Activated CD4-positive, alpha-beta T cell treated with anti-CD3 and anti-CD28 coated beads, Interleukin-2, Interleukin-6, amounts not matched to agents 100 ng/mL and 50 ng/mL, durations not matched to agents 16 hours and 8 hours (primary cell): ENCODE measurements at places on chromosomes 2 and 18.

DNA sequence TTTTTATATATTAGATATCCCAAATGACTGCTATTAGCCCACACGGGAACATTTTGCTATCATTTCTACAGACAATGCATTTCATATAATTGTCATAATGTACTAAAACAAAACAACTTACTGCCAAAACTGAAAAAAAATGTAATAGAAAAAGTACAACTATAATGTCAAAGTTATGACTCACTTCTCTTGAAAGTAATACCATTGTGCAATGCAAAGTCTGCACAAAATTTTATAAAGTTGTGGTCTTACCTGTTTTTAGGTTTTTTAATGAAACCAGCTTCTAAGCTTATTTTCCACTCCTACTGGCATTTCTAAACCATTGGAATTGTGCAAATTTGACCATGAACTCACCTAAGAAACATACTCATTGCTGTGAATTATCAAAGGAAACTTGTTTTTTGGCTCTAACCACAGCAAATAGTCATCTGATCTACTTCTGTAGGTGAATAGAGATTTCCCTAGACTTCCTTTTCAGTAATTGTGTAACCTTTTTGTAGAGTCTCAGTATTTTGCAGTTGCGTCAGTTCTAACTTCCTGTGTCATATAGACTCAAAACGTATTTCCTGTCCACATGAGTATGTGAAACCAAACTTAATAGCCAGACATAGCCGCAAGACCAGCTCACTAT, 31.9 kb upstream of the TFPI start:
- peak; percentile 68 for DNase-seq

DNA sequence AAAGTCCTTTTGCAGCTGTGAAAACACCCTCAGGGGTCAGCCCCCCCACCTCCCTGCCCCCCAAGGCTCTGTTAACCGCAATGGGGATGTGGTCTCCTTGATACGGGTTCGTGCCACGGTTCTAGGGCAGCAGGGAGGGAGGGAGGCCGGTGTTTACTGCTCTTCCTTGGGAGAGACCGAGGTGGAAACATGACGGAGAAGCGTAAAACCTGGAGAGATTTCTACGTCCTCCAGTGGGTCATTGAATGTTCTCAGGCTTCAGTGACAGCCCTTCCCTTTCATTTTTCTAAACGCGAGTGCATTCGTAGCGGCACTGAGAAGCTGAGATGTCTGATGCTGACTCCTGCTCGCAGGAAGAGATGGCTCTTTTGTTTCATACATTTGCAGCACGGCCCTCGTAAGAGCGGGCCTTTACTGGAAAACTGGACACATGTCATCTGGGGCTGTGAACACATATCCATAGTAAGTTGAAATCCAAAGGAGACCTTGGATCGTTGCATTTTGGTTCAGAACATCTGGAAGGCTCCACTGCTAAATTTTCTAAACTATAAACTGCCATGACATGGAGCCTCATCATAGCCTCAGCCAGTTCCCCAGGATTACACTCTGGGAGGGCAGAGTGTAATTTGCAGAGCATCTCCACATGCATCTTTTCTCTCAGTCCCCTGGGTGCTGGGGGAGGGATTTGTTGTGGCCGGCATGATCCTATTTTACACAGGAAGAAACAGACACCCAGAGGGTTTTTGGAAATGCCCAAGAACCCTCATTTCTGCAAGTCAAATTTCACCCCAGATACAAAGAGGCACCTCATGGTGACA, 40.6 kb upstream of the HDAC4 start:
- no peak for DNase-seq

DNA sequence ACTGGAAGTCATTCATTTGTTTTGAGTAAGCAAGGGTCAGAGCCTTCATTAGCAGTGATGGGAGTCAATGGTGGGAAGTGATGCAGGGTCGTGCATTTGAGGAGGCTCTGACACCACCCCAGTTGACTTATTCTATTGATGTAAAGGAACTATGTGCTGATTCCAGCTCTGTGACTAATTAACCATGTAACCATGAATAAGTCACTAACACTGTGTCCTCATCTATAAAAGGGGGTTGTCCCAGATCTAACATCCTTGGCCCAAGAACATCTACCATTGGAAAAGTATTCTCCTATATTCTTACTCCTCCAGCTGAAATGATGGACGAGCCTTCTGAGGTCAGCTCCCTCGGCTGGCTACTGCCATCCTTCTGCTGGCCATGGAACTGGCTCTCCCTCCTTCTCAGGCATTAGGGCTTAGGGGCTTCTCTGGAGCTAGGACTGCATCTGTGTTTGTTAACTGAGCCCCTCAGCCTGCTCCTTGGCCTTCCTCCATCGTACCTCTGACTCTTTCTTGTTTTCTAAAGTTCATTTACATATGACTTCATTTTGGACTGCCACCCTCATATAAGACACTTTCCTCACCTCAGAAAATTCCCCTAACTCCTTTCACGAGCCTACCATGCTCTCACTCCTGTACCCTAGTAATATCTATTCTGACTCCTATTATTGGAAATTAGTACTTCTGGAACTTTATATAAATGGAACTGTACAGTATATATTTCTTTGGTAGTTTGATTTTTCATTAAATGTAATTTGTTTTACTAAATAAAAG, 115.5 kb downstream of the KCTD1 start:
- no peak for DNase-seq

DNA sequence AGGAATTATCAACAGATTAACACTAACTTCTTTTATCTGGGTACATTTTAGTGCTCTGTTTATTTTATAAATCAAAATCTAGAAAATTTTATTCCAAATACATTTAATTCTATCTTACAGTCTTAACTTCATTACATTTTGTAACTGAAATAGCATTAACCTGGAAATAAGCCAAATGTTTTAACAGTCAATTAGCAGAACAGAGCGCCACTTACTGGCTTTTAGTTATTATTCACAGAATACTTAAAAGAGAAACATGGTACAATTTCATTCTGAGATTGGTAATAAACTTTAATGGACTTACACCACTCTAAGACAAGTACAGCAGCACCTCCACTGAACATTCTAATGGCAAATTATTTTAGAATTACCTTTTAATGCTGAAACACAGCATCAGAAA, 38.6 kb downstream of the SS18 start:
- DNase-seq: no peak
